Trophoblast cell (in vitro differentiated cells and primary cell): ENCODE measurements at places on chromosomes 16 and 17.
A peak's percentile ranks its signal among the peaks of the same experiment; 100 is the strongest.

DNA sequence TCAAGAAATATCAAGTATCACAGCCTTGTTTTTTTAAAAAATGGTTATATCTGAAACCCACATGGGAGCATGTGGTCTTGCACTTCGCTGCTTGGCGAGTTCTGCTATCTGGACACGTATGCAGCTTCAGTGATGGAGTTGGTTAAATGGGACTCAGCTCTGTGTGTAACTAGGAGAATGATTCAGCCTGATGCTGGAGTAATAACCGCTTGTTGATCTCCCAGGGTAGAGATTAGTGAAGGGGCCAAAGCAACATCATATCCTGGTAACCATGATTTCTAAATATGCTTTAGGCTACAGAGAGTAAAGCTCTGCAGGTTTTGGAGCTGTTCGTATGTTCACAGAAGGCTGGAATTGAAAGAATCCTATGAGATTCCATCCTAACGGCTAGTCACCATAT, 63.2 kb downstream of the IQCK start:
- DNase-seq = peak; percentile 12

DNA sequence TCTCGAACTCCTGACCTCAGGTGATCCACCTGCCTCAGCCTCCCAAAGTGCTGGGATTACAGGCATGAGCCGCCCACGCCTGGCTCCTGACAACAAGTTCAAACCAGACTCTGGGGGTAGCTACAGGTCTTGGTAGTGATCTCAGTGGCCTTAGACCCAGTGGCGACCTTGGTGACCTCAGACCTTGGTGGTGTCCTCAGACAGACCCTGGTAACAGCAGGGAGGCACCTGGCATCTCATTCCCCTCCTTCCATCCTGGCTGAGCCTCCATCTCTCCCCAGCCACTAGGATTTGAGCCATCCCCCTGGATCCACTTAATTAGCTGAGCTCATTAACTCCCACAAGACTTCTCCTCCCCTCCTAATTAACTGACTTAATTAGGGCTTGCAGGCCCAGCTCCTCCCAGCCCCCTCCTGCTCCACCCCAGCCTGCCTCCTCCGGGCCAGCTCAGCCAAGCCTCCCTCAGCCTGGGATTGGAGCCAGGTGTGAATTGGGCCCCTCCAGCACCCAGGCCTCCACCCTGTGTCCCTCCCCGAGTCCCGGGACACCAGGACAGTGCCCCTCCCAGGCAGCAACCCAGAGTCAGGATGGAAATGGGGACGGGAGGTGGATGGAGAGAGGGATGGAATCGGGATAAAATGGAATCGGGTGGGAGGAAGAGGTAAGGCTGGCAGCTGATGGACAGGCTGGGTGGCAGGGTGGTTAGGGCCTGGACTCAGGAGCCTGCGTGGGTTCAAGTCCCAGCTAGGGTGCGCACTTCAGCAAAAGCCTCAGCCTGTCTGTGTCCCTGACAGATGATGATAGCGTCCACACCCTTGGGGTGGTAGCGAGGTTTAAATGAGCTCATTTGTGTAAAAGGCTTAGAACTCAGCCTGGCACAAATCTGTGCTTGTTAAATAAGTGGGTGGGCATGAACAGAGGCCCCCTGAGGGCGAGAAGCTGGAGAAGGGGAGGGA, 11.2 kb upstream of the SBK1 start:
- no peak for DNase-seq

GRCh38 chr17:16013943-16014407, 14.4 kb downstream of the TTC19 start:
- peak; percentile 65 for DNase-seq

GRCh38 chr17:41536741-41537613, 8.9 kb upstream of the KRT19 start:
- DNase-seq = no peak

DNA sequence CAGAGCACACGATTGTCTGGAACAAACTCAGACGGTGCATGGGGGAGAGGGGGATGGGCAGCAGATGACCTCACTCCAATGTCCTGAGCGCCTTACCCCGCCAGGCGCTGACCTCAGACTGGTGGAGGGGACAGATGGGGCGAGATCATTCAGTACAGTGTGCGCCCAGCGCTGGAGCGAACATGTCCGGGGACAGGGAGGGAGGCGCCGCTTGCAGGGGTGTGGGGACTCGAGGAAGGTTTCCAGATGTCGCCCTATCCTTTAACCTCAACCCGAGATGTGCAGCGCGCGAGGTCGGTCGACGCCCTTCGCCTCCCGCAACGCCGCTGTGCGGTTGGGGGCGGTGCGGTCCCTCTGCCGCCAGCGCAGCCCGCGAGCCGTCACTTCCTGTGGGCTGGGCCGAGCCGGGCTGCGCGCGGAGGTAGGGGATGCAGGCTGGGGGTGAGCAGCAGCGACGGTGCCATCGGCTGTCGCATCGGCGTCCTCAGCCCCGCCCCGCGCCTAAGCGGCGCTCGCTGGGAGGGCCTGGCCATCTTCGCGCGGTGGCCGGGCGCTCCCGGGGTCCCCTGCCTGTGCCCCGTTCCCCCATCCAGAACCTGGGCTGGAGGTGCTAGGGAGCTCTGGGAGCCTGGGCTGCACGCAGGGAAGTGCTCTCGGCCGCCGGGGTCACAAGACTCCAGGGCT, 5.3 kb upstream of the CDR2L start:
- peak; percentile 87 for DNase-seq

DNA sequence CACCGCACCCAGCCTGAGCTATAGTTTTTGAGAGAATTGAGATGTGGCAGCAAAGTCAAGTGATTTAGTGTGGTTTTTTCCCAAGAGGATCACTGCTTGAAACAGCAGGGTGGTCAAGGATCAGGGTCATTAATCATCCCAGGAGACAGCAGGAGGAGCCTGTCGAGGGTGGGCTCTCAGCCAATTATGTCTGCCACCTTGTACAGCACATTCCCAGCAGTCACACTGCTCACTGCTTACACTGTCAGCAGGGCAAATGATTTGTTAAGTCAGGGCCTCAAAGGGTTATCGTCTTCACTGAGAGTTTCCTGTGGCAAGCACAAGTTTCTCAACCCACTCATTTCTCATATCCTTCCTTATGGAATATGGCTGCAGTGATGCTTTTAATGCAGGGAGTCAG, 13.2 kb downstream of the B3GNT9 start:
- no peak for DNase-seq

- no peak for DNase-seq
Observed at GRCh38 chr16:49474741-49475140, 101.1 kb downstream of the C16orf78 start.

DNA sequence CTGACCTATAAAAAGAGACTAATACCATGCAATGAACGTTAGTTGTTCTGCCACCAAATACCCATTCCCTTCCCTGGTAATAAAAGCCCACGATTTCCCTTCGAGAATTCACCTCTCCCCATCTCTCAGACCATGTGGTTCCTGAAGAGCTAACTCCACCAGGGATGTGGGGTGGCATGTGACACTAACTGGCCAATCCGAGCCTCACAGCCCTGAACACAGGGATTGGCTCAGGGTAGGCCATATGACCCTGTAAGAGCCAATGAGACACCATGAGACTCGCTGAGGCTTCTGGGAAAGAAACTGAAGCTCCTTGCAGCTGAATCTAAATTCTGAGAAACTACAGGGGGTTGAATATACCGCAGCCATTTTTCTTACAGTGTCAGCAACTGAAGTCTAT, 21.1 kb downstream of the HELZ start:
- no peak for DNase-seq

- no peak for DNase-seq
Observed at GRCh38 chr16:70670175-70670574, 15.7 kb downstream of the MTSS2 start.

GRCh38 chr17:10171581-10171981, 26.8 kb downstream of the GAS7 start:
- peak; percentile 55 for DNase-seq

DNA sequence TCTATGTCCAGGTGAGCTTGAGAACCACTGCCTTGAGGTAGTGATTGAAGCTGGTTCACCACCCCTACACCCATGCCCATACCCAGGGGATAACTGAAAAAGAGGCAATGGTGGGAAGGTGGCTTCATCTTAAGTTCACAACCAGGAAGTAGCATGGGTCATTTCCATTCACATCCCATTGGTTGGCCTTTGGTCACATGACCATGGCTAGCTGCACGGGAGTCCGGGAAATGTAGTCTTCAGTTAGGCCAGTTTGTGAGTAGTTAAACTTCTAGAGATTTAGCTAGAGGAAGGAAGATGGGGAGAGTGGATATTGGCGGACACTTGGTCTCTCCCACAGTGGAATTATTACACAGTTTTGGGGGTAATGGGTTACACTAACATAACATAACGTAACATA, 92.9 kb downstream of the RGS9 start:
- DNase-seq = no peak

DNA sequence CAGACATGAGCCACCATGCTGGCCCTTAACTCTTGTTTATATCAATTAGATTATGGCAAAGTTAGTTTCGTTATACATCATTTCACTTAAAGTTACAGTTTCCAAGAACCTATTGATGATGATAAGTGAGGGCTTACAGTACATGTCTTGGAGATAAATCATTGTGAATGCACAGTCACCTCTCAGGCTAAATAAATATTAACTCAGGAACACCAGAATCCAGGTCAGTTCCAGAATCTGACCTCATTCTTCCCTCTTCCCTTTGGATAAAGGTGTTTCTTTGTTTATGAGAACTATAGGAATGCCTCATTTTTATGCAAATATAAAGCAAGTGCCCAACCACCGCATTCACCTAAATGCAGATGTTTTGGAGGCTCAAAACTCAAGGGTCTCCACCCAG, 48.4 kb upstream of the CRYM start:
- DNase-seq = no peak

- DNase-seq = peak; percentile 67
Observed at GRCh38 chr17:28240688-28241340, 78.2 kb upstream of the TMEM97 start.

DNA sequence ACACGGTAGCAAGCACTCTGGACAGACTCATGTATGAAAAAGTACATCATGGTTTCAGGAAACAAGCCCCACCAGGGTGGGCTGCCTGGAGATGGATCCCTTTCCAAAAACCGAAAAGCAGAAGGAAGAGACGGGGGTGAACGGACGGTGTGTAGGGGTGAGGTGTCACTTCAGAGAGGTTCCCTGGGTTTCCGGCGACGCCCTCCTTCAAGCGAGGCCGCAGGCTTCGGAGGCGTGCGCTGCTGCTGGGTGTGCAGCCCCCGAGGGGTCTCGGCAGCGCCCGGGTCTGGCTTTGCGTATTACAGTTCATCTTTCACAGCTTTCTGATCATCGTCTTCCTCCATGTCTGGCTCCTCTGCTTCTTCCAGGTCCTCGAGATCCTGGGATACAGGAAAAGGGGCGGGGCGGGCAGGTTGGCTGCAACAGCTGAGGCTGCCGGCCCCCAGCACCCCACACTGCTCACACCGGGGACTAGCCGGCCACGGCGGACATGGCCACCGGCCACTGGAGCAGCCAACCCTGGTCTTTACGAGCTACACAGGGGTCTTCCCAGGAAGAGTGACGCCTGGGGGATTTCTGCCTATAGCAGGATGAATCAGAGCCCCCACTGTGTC, 9.0 kb upstream of the PPP1R27 start:
- no peak for DNase-seq

DNA sequence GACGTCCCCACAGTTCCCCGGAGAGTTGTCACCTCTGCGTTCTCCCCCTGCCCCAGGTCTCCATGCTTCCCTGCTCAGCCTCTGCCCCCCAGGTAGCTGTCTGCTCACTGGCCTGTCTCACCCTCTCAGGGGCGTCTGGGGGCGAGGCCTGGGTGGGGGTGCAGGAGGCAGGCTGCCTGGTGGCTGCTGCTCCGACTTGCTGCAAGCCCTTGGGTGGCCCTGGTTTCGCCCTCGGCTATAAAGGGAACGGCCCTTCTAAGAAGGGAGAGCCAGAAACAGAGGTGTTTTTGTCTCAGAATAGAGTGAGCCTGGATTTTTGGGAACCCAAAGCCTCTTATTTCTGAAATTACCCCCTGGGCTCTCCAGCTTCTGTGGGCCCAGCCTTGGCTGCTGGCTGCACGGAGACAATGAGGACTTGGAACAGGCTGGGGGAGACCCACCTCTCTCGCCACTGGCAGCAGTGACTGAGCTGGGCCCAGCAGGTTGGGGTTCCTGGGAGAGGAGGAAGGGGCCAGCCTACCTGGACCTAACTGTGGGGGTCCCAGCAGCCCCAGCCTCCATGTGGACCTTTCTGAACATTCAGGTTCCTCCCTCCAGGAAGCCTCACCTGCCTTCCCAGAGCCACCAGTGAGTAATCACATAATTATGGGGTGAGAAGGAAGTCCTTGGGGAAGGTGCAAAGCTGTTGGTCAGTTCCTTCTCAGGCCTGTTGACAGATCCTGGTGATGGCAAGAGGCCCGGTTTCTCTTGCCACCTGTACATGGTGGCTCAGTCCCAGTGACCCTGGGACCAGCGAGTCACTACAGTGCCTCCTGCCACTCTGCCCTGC, 15.5 kb upstream of the SPNS2 start:
- DNase-seq = peak; percentile 84
